ENCODE measurements at places on chromosomes 6 and 20.

GRCh38 chr6:129643176-129643575, 66.8 kb downstream of the ARHGAP18 start:
- no peak for DNase-seq

GRCh38 chr20:17061715-17062114, 165.1 kb upstream of the PCSK2 start:
- DNase-seq, result no peak

DNA sequence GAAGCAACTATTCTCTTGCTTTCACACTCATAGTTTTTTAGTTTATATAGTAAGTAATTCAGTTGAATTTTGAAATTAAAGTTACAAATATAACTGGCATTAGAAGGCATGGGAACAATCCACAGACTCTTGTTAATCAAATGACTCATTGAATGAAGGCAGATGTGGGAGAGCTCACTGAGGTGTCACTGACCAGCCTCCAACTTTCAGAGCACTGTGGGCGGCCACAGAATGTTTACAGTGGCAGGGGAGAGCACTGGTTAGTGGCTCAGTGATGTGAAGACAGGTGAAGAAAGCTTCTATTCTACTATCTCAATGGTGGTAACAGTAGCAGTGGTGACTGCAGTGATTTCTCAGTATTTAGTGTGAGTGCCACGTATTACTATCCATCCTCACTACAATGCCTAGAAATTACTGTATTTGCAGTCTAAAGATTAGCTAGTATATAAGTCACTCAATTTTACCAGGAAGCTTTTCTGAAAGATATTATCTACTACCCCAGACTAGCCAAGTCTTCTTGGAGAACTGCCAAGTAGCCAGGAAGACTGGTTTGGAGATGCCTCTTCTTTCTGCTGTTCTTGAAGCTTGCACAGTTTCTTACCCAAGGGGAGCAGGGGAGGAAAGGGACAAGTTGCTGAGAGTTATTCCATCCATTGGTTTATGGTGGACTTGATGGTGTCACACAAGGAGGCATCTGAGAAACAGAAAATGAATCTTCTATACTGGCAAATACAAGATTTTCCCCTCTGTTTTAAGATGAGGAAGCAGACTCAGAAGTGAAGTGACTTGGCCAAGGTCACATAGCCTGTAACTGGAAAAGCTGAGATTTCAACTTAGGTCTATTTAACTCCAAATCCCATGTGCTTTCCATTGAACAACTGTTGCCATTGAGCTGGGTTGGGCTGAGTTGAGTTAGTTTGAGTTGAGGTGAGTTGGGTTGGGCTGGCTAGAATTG, 231.2 kb downstream of the ANKRD60 start:
- DNase-seq, result no peak

DNA sequence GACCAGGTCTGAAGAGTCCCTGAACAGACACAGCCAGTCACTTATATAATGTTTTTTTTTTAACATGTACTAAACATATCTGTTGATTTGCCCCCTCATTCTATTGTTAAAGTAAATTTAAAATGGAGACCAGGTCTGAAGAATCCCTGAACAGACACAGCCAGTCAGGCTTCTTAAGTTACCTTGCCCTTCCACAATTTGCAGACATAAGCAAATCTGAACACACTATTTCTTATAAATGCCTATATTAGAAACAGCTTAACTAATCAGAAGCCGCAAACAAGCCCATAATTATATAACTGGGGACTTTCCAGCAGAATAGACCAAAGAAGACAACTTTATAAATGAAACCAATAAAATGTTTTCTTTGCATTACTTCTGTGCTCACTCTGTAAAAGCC, 118.2 kb downstream of the DNAH8 start:
- no peak for DNase-seq

- DNase-seq, result no peak
Observed at GRCh38 chr6:37940074-37940847, 120.7 kb downstream of the ZFAND3 start.

DNA sequence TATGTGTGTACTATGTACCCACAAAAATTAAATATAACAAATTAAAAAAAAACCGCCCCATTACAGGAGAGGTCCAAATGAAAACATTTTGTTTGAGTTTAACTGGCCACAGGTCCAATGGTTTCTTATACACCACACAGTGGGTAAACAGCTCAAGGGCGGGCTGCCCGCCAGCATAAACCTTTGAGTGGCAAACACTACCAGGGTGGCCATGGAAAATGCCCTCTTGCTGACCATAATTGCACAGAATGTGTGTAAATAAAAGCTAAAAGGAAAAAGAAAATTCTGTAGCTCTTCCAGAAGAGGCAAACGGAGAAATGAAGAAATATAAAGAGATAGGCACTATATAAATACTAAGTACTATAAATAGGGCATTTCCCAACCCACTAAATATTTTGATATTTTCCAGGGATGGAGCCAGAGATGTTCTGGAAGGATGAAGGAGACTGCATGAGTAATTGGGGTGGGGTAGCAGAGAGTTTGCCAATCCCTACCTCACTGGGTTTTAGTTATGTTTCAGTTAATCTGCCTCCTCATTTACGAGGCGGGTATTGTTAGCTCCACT, 1.1 kb upstream of the CDC5L start:
- DNase-seq, result no peak

DNA sequence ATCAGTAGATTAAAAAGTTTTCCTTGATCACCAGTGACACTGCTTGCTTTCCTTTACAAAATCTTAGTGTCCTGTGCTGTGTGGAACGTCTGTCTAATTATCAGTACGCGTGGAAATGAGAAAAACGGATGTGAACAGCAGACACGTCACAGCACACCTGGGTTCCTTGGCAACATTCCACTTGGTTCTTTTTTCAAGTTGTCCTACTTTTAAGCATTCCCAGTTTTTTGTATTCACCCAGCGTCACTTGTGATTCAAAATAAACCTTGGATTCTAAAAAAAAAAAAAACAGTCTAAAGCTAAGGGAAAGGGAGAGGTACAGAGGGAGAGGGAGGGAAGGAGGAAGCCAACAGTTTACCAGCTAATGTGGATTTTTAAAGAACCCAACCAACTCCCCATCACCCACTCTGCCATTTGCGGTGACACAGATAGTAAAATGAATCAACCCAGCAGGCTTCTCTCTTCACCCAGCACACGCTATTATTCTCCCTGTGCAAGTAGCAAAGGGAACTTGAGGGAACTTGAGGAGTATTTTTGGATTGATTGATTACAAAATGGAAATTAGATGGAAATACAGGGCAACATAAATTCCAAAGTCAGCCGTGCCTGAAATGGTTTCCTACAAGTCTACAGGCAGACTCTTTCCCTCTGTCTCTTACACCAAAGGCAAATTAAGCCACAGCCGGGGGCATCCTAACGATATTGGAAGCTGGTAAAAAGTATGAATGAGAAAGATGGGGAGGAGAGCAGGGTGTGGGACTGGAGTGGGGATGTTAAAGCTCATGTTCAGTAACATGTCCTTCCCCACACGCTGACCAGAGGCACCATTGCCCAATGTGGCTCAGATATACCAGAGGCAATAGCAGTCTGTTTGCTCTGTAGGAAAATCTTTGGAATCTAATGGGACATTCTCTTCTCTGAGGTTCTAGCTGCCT, 129.8 kb downstream of the SASH1 start:
- no peak for DNase-seq

- peak; percentile 67 for DNase-seq
Observed at GRCh38 chr6:26158076-26158580, 70.9 kb downstream of the HFE start.

Measured in glutamatergic neuron (in vitro differentiated cells).